NCI-H526 treated with DMSO at 0.1 percent for 48 hours (cell line): ENCODE measurements at places on chromosomes 5 and 9.
A peak's percentile ranks its signal among the peaks of the same experiment; 100 is the strongest.

DNA sequence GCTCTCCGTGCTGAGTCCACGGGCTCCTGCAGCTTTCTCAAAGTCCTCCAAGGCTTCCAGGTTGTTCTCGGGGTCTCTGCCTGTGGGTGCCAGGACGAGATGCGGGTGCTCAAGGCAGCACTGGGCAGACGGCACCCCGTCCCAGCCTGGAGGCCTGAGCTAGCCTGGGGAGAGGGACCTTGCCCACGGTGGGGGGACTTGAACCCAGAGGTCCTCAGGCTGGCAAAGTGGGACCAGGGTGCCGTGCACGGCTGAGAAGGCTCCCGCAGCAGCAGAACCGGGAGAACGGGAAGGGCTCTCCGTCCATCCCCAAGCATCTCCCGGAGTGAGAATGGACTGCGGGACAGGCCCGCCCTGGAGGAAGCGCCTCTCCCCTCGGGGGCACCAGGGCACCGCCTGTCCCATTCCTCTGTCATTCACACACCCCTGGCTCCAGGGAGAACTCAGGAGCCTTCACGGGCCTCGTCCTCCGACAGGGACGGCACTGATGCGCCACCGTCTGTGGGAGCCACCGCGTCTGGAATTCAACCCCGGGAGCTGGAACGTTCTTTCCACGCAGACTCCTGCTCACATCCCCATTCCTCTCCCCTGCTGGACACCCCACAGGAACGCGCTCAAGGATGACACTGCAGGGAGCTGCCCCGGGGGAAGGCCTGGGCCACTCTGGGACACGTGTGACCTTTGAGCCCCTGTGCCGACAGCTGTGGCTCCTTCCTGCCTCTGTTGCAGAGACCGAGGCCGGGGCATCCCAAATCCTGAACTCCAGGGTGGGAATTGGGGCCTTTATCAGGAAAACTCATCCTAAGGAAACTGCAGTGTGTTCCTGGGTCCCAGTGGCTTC lies 16.3 kb upstream of the OBP2B start:
- DNase-seq, result no peak

GRCh38 chr9:94927762-94928670 lies 201.5 kb downstream of the AOPEP start:
- DNase-seq, result no peak

GRCh38 chr5:72157625-72157962 lies 50.3 kb downstream of the MAP1B start:
- DNase-seq, result peak; percentile 59

- DNase-seq, result no peak
Measured at GRCh38 chr5:176618783-176619182, 8.8 kb upstream of the GPRIN1 start.

- peak; percentile 45 for DNase-seq
Measured at GRCh38 chr9:87497604-87498045, at the start of gene DAPK1. TSS of gene DAPK1 (plus strand) at chr9:87497867. CDS start at chr9:87499078, 1,211 bp downstream.

GRCh38 chr5:117161718-117162335 lies 587.2 kb upstream of the SEMA6A start:
- DNase-seq, result no peak

- peak; percentile 79 for DNase-seq
Measured at GRCh38 chr5:170633235-170634081, 129.6 kb downstream of the KCNIP1 start.

- no peak for DNase-seq
Measured at GRCh38 chr9:89963280-89963679, 358.5 kb downstream of the GADD45G start.

DNA sequence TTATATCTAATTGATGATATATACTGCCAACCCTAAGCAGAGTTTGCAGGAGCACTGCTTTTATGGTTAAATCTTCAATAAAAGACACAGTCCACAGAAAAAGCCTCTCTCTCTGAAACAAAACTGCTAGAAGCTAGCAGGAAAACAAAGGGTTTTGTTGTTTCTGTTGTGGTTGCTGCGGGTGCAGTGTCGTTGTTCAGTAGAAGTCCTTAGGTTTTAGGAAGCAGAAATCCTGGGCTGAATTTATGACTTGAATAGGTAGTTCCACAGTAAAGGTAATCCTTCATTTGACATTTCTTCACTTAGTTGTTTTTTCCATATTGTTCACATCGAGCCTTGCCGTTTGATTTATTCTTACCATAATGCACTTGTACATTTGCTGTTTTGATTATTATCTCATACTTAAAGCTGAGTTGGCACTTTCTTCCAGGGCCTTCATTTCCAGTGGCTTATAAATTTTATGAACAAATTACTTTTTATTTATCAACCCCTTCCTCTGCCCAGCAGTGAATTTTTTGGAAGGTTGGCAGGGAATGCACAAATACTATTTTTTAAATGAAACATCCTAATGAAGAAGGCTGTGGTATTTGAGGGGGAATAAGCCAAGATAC lies 209.6 kb upstream of the SLC30A5 start:
- DNase-seq, result no peak

DNA sequence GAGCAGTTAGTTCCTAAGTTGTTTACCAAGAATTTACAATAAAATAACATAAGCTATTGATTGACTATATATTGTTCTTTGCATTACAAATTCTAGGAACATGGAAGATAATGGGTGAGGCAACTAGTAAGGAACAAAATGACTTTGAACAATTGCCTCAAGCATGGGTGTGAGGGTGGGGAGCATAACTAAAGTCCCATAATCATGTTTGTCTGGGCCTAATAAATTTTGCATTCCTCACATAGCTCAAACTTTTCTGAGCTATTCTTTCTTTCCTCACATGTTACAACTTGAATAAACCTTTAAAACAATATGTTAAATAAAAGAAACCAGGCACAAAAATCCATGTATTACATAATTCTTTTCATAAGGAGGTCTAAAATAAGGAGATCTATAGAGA lies 1066.1 kb downstream of the NR2F1-AS1 start:
- no peak for DNase-seq

DNA sequence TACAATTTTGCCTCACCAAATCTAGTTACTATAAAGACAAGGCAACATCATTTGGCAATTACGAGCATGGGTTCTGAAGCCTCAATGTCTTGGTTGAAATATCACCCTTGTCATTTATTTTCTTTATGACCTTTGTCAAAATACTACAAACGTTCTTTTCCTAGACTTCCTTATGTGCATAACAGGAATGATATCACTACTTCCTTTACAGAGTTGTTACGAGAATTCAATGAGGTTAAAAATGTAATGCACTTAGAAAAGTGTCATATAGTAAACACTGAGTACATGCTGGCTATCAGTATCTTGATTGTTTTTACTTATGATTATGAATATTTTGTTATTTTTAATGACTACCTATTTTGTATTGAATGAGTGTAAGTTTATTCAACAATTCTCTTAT lies 640.9 kb upstream of the CCNG1 start:
- DNase-seq, result no peak

GRCh38 chr5:140235791-140236551 lies 61.0 kb downstream of the CYSTM1 start:
- DNase-seq, result no peak

DNA sequence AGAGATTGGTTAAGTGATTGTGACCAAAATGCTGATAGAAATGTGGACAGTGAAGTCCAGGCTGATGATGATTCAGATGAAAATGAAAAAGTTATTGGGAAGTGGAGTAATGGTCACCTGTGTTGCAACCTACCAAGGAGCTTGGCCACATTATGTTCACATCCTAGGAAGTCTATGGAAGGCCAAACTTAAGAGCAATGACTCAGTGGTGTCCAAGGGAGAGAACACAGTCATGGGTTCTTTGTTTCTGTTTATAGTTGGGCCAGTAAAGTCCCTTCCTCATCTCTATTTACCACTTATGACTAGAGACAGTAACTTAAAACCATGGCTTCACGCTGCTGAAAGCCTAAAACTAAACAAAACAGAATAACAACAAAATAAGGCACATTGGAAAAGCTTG lies 555.3 kb upstream of the DAB2 start:
- no peak for DNase-seq

DNA sequence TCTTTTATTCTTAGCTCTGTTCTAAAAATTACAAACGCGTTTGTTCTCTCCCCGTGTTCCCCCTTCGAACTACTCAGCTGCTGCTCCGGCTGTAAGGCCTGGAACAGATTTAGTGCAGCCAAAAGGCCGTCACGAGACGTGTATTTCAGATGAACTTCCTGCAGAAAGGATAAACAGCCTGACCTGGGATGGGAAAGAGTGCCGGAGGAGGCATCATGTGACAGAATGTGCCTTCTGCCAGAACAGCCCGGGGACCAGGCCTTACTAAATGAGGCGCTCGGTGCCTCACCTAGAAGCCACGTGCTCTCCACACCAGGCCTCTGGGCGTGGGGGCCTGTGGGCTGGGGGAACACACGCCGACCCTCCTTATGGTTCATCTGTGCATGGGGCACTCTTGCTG lies 94.7 kb downstream of the PPARGC1B start:
- no peak for DNase-seq

GRCh38 chr5:144141585-144141984 lies 28.9 kb downstream of the YIPF5 start:
- DNase-seq, result no peak

- DNase-seq, result no peak
Measured at GRCh38 chr9:83655433-83655832, 32.5 kb downstream of the IDNK start.

- DNase-seq, result no peak
Measured at GRCh38 chr9:133968428-133968827, 23.7 kb downstream of the VAV2 start.

DNA sequence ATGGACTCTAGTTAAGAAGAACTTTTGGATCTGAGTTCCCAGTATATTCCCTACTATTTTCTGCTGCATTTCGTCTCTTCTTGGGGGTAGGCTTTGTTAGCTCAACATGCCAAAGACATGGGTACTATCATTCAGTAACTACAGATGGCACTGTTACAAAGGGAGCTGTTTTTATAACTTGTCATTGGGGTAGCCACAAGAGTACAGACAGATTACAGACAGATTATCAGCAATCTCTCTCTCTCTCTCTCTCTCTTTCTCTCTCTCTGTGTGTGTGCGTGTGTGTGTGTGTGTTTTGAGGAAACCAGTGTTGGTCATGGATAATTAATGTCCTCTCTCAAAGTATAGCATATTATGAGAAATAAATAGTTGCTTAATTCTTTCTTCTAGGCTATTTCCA lies 116.1 kb downstream of the WDR70 start:
- DNase-seq, result no peak

- DNase-seq, result no peak
Measured at GRCh38 chr5:58499231-58499630, 8.0 kb downstream of the GAPT start.

GRCh38 chr5:68240202-68240601 lies 24.6 kb downstream of the PIK3R1 start:
- DNase-seq, result no peak

DNA sequence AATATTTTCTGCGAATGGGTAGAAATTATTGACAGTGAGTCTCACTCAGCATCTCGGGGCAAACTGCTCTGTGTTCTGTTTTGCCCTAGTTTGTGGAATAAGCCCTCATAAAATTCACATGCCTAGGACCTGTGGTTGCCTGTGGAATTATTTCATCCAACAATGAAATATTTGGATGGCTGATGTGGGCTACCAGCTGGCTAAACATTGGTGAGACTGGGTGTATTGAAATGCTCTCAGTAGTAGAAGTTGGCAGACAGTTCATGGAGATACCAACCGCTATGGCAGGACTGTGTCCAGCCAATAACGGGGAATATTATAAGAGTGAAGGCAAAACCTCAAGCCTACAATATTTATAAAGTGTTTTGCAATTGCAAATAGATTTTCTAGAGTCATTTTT lies 344.1 kb upstream of the RPS23 start:
- no peak for DNase-seq
